ENCODE measurements at places on chromosomes 13 and 19.

DNA sequence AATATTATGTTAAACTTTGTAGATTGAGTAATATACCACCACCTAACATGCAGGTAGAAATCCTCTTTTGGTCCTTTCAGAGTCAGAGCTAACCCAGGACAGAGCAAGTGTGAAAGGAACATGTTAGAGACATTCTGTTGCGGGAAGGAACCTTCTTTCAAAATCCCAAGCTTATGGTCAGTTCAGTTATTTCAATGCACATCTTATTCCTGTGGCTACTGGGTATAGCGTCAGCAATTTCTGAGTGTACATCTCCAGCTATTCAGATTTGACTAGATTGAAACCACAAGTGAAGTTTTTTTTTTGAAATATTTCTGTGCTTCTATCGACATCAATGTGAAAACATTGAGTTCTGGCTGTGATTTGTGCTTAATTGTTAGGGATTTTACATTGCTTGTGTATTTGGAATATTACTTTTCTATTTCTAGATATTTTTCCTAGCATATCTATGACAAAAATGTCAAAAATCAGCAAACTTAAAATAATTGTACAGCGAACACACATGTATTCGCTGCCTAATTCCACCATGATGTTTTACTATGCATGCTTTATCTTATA is 165.3 kb downstream of the LMO7 start:
- DNase-seq, result no peak

GRCh38 chr13:24076109-24076508 is 84.4 kb upstream of the SPATA13 start:
- no peak for DNase-seq

GRCh38 chr13:26589754-26590153 is 32.3 kb downstream of the WASF3 start:
- no peak for DNase-seq

- DNase-seq, result no peak
Observed at GRCh38 chr13:78601874-78602560, 1.3 kb downstream of the POU4F1 start.

DNA sequence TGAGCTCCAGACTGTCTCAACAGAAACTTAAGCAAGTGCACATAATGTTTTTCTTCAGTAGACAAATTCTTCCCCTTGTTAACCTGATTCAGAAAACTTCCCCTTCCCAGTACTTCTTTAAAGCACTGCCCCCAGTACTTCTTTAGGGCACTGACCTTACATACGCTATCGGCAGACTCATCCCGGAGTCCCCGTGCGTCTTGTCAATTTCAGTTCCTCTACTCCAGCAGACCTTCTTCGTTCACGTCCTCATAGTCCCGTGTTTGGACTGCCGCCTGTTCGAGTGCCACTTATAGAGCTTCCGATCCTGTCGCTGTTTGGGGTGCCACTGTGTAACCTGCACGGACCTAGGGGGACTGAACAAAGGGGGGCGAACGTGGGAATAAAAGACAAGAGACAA is 29.0 kb downstream of the ZNF627 start:
- DNase-seq, result no peak

DNA sequence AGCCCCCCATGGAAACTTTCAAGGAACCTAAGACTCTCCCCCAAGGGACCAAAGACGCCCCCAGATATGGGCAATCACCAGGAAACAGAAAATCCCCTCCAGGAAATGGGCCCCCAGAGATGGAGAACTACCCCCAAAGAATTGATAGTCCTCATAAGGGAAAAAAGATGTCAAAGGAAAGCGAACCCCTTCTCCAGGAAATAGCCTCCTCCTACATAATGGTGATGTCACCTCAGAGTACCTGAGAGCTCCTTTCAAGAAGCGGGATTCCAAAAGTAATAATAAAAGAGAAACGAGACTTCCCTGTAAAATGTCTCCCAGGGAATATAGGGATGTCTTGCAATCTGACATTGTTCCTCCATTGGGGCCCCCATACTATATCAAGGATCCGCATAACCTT is 1.1 kb downstream of the CDKN2D start:
- DNase-seq, result no peak

DNA sequence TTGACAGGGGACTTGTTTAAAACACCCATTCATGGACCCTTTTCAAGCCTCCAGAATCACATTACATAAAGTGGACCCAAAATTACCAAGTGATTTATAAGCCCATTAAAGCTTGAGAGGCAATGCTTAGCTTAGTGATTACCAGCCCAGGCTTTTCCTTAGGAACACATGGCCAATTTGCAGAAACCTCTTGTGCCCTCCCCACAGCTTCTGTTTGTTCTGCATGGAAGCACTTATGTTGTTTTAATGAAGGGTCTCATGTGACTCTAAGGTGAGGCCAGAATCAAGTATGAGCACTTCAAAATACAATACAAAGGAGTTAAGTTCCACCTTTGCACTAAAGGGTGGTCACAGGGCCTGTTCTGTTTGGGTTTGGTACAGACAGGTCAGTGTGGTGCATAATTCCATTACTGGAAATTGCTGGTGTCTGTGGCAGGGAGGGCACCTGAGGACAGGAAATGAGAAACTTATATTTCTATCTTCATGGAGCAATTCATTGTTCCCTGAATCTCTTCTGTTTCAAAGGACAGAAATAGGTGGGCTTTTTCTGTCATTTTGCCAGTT is 15.3 kb downstream of the ZNF486 start:
- no peak for DNase-seq

DNA sequence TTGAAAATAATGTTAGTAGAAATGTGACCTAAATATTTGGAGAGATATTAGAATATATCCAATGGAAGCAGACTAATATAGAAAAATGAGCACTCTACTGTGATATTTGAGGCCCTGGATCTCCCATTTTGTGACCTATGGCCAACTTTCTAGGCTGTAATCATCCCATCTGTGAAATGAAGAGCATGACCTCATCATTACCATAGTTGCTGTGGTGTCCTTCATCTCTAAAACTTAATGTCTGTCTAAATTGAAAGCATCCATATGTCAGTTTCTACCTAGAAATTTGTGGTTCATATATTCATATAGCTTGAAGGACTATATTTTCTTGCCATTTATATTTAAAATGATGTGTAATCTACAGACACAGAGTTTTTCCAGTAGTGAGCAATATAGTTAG is 41.6 kb downstream of the PAN3 start:
- DNase-seq, result no peak

DNA sequence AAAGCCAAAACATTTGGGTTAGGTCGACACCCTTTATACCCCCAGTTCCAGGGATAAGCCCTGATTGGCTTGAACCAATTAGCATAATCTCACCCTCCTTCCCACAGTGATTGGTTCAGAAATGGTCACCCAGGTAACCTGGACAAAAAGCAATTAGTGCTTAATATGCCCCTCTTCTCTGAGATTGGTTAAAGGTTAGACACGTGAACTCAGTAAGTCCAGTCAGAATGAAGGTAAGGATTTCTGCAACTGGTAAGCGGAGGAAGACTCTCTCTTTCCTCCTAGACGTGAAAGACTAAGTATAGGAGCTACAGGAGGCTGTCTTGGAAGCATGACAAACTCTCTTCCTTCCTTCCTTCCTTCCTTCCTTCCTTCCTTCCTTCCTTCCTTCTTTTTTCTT is 1.3 kb upstream of the PNMA8C start:
- DNase-seq, result no peak

- no peak for DNase-seq
Observed at GRCh38 chr13:22432690-22433089, 748.1 kb upstream of the SGCG start.

GRCh38 chr13:39784347-39784746 is 128.9 kb downstream of the COG6 start:
- no peak for DNase-seq

- no peak for DNase-seq
Observed at GRCh38 chr13:110233951-110234280, 73.0 kb downstream of the COL4A1 start.

DNA sequence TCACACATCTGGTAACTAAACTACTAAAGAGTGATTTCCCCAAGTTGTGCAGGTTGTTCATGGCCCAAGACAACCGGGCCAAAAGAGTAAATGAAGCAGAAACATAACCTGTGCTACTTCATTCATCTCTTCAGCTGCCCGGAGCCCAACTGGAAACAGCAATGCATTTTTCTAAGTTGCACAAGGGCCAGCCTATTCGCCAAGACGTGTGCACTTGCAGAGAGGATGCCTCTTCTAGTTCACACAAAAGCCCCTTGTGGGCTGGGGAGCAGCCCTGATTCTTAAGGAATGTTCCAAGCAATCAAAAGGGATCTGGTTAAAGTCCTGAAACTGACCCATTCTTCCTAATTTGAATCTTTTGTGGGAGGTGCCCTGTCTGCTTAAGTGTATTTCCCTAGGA is 275.8 kb downstream of the SHISA2 start:
- no peak for DNase-seq

GRCh38 chr13:111303559-111303958 is 16.9 kb upstream of the TEX29 start:
- no peak for DNase-seq

DNA sequence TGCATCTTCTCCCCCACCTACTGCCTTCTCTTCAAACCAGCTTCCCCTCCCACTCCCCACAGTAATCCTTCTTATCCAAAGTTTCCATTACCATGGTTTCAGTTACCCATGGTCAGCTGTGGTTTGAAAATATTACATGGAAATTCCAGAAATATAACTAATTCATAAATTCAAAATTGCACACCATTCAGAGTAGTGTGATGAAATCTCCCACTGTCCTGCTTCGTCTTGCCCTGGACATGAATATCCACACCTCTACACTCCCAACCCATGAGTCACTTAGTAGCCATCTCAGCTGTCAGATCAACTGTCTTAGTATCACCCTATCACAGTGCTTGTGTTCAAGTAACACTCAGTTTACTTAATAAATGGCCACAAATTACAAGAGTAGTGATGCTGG is 3.8 kb upstream of the KCTD12 start:
- DNase-seq, result no peak

DNA sequence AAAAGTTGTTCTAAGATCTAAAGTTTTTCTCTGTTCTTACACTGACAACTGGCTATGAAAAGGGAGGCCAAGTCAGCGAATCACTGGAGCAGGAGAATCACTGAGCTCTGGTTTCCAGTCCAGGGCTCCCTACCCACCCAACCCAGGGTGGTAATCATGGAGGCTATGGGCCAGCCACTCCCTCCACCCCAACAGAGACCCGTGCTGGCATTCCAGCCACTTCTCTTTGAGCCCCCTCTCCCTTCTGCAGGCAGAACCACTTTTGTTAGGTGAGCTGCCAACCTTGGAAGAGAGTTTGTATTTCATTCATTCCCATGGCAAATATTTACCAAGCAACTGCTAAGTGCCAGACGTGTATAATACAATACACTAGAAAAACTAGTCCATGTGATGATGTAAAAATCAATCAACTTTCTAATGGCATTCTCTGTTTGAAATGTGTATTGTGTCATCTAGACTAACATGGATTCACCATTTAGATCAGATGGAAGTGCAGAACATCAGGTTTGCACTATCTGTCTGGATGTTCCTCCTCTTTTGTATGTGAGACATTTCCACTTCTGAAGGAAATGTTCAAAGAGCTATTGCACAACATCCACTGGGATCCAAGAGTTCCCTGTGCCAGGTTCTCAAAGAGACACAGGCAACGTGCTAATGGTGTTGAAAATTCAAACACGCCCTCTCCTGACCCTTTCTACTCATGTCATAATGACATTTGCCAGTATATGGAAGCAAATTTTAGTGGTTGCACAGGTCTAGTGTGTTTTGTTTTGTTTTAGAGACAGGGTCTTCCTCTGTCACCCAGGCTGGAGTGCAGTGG is 5.3 kb downstream of the MLNR start:
- DNase-seq, result no peak

- no peak for DNase-seq
Observed at GRCh38 chr13:67827992-67828391, 597.9 kb upstream of the PCDH9 start.

GRCh38 chr19:58045411-58046050 is 11.7 kb downstream of the ZSCAN1 start:
- DNase-seq, result no peak

DNA sequence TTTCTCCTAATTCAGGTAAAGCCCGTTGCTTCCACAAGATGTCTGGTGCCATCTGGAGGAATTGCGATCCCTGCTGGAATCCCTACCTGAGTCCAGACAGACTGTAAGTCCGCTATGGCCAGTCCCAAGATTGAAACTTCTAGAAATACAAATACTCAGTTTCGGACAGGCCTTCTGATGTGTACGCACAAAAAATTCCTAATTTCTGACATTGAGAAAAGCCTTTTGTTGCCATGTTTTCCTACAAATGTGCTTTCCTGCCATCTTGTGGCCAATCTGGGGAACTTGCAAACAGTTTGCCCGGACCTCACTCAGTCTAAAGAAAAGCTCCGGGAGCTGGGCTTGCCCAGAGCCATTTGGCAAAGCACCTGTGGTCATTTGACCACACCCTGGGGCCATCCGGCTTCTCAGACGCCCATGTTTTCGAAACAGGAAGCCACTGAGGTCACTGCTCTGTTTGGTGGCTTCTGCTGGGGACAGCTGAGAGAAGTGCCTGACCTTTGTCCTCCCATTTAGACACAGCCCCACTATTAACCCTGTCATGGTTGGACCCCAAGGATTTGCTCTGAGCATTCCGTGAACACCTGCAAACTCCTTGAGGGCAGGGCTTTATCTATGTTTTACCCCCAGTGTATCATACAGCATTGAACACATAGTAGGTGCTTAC is 79.4 kb downstream of the SLC15A1 start:
- DNase-seq, result peak; percentile 8

DNA sequence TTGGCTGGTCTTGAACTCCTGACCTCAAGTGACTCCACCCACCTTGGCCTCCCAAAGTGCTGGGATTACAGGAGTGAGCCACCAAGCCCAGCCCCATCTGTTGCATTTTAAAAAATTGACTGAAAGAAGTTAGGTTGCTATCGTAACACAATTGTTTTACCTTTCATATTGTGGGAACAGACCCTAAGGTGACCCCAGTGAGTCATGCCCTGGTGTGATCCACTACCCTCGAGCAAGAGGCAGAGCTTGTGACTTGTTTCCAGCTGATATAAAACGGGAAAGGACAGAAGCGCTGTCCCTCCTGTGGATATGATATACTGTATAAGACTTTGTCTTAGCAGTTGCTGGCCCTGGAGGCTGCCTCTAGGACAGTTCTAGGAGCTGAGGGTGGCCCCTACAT is 308.6 kb downstream of the HS6ST3 start:
- DNase-seq, result no peak

- DNase-seq, result no peak
Observed at GRCh38 chr13:100438059-100438788, 150.4 kb downstream of the GGACT start.

- DNase-seq, result no peak
Observed at GRCh38 chr13:59755632-59756290, 408.0 kb downstream of the DIAPH3 start.

GRCh38 chr13:113649212-113649611 is 8.8 kb downstream of the ATP4B start:
- DNase-seq, result no peak

DNA sequence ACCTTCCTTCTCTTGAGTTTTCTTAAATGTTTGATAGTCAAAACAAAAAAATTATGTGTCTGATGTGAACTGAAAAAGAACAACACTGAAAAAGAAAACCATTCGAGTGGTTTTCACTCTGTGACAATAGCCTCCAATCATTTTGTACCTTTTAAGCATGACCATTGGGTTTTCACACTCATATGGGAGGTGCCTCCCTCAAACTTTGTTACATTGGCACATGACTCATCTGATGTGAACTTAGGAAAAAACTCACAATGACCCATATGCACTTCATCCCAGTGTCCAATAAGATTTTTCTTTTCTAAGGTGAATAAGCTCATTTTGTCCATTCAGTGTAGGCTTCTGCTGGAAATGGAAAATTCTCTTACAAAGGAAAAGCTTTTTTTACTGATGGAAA is 66.6 kb upstream of the XPO4 start:
- DNase-seq, result no peak
